ENCODE measurements at places on chromosomes 1 and 21. TPM values are rescaled to one million over a fixed set of nuclear protein-coding genes. Genes with fewer than 3 reads are reported as not detected.

Gene CADM3
- 0.10 TPM for total RNA-seq

Gene ADGRB2
- 0.73 TPM for total RNA-seq

Gene TINAGL1
- not detected for total RNA-seq

Gene MAP3K21
- total RNA-seq = 2.4 TPM

Gene FCN3
- total RNA-seq = not detected

Gene MPL
- 2.3 TPM for total RNA-seq

Gene RHEX
- not detected for total RNA-seq

Gene C8B
- total RNA-seq = not detected

Gene ATP1A4
- under 0.01 TPM for total RNA-seq

Gene CELA3B
- total RNA-seq = not detected

Gene SAMSN1
- 149 TPM for total RNA-seq

Gene C1orf56
- 0.31 TPM for total RNA-seq

Gene CCDC181
- total RNA-seq = not detected

Gene GBP4
- 21.8 TPM for total RNA-seq

Gene KLF17
- not detected for total RNA-seq

Gene CFAP141
- total RNA-seq = not detected

Gene OLIG2
- 0.21 TPM for total RNA-seq

Gene ASCL5
- total RNA-seq = not detected

Gene TSPAN2
- 2.6 TPM for total RNA-seq

Gene DENND2C
- 2.8 TPM for total RNA-seq

Gene NPR1
- not detected for total RNA-seq
